ENCODE measurements at places on chromosomes 3 and 15. TPM values are rescaled to one million over a fixed set of nuclear protein-coding genes. Genes with fewer than 3 reads are reported as not detected.

DNA sequence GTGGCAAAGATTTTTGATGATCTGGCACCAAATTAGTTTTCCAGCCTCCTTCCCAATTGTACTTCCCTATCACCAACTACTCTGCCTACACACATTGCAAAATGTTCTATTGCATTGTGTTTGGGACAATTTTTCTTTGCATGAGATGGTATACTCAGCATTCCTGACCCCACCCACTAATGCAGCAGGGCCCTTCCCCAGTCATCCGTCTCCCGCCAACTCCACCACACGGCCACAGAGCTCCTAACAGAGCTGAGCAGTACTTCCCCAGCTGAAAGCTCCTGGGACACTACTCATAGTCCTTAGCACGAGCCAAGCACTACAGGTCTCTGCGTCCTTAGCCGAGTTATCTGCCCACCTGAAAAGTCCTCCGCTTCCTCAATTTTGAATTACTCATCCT, 34.2 kb downstream of the TXNRD3 start:
- DNase-seq, result no peak

DNA sequence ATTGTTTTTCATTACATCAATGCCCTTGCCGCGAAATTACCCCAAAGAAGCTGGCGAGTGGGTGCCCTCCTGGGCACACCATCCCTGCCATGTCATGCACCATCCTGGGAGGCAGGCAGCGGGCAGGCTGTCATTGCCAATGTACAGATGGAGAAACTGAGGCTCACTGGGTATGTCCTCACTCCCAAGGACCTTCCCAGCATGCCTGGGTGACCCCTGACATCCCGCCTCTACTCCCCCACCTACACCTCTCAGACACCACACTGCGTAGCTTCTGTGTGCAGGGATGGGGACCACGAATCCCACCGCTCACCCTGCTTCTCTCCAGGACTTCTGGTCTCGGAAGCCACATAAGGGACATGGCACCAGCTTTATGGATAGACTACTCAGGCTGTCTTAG, 41.0 kb upstream of the SLC41A3 start:
- no peak for DNase-seq

SNTN gene
- not detected for total RNA-seq

ETV5 gene
- total RNA-seq, result 64.7 TPM
